ENCODE measurements at places on chromosomes 6 and 20. TPM values are rescaled to one million over a fixed set of nuclear protein-coding genes. Genes with fewer than 3 reads are reported as not detected.

- H3K36me3 ChIP-seq = no peaks in the 10 kb centered on the region
- H3K27me3 ChIP-seq = no peaks in the 10 kb centered on the region
- no peak overlapping the region for H3K27ac ChIP-seq
- no peak overlapping the region for H3K4me3 ChIP-seq
- no peak for DNase-seq
- peaks cover 21% of the 10 kb centered on the region for H3K4me1 ChIP-seq
Observed at GRCh38 chr6:149899926-149900619, 2.2 kb upstream of the RAET1E start.

- no peaks in the 10 kb centered on the region for H3K4me1 ChIP-seq
- H3K4me3 ChIP-seq = no peak overlapping the region
- no peak overlapping the region for H3K27ac ChIP-seq
- H3K27me3 ChIP-seq = no peaks in the 10 kb centered on the region
- H3K36me3 ChIP-seq = no peaks in the 10 kb centered on the region
Observed at GRCh38 chr6:36722879-36723278, 25.3 kb downstream of the RAB44 start.

DNA sequence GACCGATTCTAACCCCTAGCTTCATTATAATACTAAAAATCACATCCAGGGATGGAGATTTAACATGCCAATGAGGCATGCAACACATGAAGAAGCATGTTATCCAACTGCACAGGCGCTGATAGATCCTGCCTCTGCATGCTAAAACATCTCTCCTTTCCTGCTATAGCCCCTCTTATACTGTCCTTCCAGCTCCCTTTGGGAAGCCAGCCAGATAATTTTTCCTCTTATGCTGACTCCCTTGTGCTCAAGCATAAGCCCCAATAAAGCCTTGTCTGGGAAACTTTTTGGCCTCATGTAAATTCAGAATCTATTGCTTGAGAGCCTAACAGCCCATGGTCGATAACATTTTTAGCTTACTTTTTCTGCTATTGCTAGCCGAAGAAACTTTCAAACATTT is 404.3 kb downstream of the EPM2A start:
- no peaks in the 10 kb centered on the region for H3K27me3 ChIP-seq
- no peak overlapping the region for H3K27ac ChIP-seq
- H3K4me1 ChIP-seq = no peaks in the 10 kb centered on the region
- no peak overlapping the region for H3K4me3 ChIP-seq
- DNase-seq = no peak

DNA sequence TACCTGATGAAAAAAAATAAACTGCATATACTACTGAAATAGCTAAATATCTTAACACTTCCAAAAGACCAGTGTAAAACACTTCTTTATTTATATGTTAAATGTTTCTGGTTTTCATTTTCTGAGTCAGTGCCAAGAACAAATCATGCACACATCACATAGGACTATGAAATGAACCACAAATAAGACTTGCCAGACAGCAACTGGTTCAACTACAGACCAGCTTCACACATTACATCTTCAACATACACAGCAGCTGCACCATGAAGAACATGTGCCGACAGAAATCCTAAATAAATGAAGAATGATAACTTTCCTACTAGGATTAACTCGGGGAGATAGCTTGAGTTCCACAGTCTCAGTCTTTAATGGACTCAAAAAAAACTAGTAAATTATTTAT is 168.3 kb upstream of the STXBP5 start:
- DNase-seq = no peak
- no peaks in the 10 kb centered on the region for H3K27me3 ChIP-seq
- H3K4me3 ChIP-seq = no peak overlapping the region
- no peaks in the 10 kb centered on the region for H3K4me1 ChIP-seq

DNA sequence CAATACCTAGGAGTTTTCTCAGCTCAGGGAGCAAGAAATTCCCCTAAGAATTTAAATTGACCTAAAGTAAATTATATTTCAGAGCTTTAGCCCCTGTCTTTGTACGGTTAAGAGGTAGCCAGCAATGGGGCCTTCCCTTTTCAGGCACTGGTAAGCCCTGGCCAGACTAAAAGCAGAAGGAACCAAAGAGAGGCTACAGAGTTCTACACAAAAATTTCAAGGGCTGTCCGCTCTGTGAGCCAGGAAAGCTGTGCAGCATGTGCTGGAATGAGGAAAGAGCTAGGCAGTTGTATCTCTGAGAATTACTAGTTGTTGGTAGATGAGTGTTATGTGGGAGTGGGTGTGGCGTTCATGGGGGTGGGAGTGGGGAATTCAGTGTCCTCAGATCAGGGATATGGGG is 96.3 kb upstream of the MAFB start:
- H3K27ac ChIP-seq = no peak overlapping the region
- H3K27me3 ChIP-seq = no peaks in the 10 kb centered on the region
- H3K4me1 ChIP-seq = no peaks in the 10 kb centered on the region
- no peaks in the 10 kb centered on the region for H3K36me3 ChIP-seq

DNA sequence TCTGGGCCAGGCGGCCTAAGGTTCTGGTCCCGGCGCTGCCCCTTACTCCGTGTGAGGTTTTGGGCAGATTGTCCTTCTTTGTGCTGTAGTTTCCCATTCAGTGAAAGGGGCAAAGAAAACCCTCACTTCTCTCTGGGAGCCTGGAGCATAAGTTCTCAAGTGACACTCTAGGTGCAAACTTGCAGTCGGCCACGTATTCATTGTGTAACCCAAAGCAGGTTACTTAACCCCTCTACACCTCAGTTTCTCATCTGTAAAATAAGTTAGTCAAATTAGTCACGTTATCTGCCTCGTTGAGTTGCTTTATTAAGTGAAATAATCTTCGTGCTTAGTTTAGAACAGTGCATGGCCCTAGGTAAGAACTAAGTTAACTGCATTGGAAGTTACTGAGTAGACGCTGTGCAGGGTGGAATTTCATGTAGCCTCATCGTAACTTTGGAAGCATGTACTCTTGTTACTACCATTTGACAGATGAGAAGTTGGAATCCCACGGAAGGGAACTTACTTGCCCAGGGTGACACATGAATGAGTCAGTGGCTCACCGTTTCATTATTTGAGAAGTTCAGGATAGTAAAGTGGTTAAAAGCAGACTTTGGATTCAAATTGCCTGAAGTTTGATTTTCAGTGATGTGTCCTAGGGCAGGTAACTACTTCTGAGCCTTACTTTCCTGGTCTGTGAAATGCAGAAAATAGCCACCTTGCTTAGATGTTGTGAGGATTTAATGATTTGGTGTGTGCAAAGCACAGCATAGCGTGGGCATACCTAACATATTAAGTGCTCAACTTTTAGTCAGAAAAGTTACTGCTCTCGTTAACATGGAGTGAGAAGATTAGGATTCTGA is 556 bp upstream of the MROH8 start:
- H3K4me1 ChIP-seq = peaks cover 9% of the 10 kb centered on the region
- H3K36me3 ChIP-seq = peaks cover 3% of the 10 kb centered on the region
- peak overlapping the region; percentile 70 for H3K4me3 ChIP-seq
- H3K27me3 ChIP-seq = no peaks in the 10 kb centered on the region
- no peak for DNase-seq

- H3K4me1 ChIP-seq = peaks cover 75% of the 10 kb centered on the region
- H3K27ac ChIP-seq = peak overlapping the region; percentile 98
- H3K27me3 ChIP-seq = no peaks in the 10 kb centered on the region
- H3K36me3 ChIP-seq = no peaks in the 10 kb centered on the region
- no peak overlapping the region for H3K4me3 ChIP-seq
- no peak for DNase-seq
Observed at GRCh38 chr20:37316116-37316774, 26.8 kb downstream of the MANBAL start.

DNA sequence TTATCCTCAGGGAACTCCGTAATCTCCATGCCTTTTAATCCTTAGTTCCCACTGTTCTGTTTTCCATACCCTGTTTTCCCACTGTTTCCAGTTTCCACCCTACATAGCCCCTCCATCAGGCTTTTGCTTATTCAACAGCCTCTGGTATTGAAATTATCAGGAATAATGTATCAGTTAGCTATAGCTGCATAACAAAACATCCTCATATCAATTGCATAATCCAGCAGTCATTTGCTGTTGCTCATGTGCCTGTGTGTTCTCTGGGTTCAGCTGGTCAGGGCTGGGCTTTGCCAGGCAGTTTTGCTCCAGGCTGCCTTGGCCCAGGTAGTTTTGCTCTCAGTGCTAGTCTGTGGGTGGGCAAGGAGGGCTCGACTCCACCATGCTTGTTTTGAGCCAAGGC is 94.3 kb upstream of the FOXA2 start:
- H3K36me3 ChIP-seq = no peaks in the 10 kb centered on the region
- H3K27me3 ChIP-seq = peaks cover 70% of the 10 kb centered on the region
- no peaks in the 10 kb centered on the region for H3K4me1 ChIP-seq
- H3K4me3 ChIP-seq = no peak overlapping the region

DNA sequence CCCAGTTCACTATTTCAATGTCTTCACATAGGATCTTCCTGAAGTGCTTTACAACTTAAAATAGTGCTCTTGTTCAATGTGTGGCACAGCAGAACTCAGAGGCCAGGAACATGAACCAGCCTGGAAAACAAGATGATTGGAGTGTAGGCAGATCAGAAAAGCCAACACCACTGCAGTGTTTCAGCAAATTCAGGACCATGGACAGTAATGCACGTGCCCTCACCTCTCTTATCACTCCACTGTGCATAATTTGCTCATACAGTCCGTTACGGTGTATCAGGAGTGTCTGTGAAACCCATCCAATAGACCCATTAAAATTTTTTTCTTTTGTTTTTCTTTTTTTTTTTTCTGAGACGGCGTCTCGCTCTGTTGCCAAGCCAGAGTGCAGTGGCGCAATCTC is 27.6 kb upstream of the HACE1 start:
- H3K4me1 ChIP-seq = no peaks in the 10 kb centered on the region
- no peaks in the 10 kb centered on the region for H3K27me3 ChIP-seq
- H3K4me3 ChIP-seq = no peak overlapping the region
- H3K27ac ChIP-seq = no peak overlapping the region
- H3K36me3 ChIP-seq = no peaks in the 10 kb centered on the region

Gene CUTA
- 444 TPM for polyA plus RNA-seq

Gene BACH2
- 0.46 TPM for polyA plus RNA-seq

Measured in SK-N-SH (cell line).